Stimulated activated CD4-positive, alpha-beta T cell treated with anti-CD3 and anti-CD28 coated beads, Interleukin-1b, Interleukin-23, amount 100 ng/mL, for 24 hours (primary cell): ENCODE measurements at places on chromosomes 16 and 17.

- no peak for DNase-seq
Observed at GRCh38 chr16:15604460-15605440, 38.2 kb downstream of the MARF1 start.

GRCh38 chr17:37859451-37859850 lies 64.8 kb upstream of the TBC1D3K start:
- no peak for DNase-seq

- DNase-seq, result no peak
Observed at GRCh38 chr16:23371368-23371767, 69.3 kb downstream of the SCNN1B start.

DNA sequence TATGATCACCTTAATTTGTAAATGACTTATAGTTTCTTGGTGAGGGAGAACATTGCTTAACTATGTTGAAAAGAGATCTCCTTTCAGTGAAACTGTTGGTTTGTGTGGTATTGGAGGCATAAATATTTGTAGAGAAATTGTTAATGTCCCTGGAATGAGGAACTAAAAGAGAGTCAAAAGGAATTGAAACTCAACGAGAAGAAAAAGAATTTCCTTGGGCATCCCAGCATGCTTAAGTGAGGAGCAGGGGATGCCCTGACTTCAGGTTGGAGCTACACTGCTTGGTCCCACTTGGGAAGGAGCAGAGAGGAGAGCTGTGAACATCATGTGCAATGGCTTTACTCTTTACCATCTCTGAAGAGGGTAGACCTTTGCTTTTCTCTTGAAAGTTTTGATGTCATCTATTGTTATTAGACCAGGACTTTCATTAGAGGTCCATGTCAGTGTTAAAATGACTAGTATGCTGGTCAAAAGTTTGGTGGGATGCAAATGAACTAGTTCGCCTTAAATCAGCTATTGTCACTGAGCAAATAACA lies 21.7 kb downstream of the KRT23 start:
- DNase-seq, result no peak

- DNase-seq, result no peak
Observed at GRCh38 chr17:17445925-17446665, 30.7 kb upstream of the MED9 start.

DNA sequence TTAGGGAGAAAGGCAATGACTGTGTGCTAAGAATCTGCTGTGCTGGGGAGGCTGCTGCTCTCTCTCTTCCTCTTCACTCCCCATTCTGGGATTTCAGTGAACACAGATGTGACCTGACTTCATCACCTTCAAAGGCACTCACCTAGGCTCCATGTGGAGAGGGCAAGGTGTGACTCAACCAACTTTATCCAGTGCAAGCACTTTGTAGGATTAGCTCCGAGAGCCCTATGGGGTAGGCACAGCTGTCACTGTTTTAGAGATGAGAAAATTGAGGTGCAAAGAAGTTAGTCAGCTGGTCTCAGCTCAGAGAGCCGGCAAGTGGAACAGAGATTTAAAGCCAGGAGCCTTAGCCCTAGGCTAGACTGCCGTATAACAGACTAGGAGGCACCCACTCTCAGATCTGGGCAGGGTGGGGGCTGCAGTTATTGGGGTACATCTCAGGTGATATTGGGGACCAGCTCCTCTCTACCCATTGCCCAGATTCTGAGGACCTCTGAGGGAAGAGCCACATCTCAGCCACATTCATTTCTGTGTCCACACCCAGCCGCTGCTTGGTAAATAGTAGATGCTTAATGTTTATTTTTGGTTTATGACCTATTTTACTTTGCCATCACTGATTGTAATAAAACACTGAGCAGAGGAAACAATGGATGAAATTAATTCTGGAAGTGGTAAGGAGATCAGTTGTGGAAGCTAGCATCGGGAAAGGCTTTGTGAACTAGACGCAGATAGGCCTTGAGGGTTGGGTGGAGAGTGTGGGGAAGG lies 138.8 kb downstream of the CCDC182 start:
- no peak for DNase-seq
